NCI-H82 (cell line): ENCODE measurements at places on chromosomes 13 and 19.
A peak's percentile ranks its signal among the peaks of the same experiment; 100 is the strongest.

DNA sequence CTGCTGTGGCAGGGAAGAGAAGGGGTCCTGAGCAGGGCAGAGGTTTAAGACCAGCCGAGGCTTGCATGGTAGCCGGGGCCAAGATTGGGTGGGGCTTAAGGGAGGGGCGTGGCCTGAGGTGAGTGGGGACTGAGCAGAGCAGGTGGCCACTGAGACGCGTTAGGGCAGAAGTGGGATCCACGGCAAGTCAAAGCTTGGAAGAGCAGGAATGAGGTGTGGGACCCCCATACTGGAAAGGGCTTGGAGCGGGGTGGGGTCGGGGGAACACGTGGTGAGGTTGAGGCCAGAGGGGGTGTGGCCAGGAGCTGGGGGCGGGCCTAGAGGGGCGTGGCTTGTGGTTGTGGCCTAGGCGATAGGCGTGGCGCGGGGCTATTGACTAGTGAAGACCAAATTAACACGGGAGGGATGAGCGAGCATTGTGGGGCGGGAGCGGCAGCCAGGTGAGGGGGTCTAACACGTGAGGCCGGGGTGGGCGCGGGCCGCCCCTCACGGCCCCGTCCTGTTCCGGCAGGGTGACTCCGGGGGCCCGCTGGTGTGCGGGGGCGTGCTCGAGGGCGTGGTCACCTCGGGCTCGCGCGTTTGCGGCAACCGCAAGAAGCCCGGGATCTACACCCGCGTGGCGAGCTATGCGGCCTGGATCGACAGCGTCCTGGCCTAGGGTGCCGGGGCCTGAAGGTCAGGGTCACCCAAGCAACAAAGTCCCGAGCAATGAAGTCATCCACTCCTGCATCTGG is 3.3 kb downstream of the CFD start:
- peak; percentile 74 for DNase-seq

DNA sequence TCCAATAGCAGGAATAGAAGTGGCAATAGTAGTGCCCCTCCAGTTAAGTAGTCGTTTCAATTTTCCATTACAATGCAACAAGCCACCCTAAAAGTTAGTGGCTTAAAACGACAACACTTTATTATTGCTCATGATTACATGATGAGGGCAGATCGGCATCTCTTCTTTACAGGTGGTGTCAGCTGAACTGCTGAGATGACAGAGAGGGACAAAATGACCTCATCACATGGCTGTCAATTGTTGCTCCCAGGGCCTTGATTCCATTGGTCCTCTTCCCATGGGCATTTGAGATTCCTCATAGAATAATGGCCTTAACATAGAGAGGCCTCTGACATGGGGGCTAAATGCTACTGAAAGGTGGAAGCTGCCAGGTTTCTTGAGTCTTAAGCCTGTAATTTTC is 679.8 kb upstream of the KLHL1 start:
- DNase-seq: no peak

GRCh38 chr13:45728759-45729158 is 26.6 kb downstream of the CBY2 start:
- peak; percentile 54 for DNase-seq

GRCh38 chr13:28618230-28618994 is 40.5 kb upstream of the POMP start:
- no peak for DNase-seq

DNA sequence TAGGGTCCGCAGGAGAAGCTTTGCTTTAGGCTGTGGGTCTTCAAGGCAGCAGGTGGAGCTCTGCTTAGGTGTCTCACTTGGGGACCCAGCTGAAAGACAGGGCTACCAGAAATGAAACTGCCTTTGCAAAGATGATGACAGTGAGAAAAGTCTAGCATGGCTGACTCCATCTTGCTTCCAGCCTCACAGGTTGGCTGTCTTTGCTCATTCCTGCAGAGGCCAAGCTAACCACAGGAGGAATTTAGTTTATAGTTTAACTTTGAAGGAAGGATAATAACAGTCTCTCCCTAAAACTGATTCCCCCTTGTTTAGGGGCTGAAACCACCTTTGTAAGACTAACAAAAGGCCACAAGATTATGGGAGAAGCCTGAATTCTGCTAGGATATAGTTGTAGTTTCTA is 252.4 kb downstream of the UQCRFS1 start:
- DNase-seq: no peak

DNA sequence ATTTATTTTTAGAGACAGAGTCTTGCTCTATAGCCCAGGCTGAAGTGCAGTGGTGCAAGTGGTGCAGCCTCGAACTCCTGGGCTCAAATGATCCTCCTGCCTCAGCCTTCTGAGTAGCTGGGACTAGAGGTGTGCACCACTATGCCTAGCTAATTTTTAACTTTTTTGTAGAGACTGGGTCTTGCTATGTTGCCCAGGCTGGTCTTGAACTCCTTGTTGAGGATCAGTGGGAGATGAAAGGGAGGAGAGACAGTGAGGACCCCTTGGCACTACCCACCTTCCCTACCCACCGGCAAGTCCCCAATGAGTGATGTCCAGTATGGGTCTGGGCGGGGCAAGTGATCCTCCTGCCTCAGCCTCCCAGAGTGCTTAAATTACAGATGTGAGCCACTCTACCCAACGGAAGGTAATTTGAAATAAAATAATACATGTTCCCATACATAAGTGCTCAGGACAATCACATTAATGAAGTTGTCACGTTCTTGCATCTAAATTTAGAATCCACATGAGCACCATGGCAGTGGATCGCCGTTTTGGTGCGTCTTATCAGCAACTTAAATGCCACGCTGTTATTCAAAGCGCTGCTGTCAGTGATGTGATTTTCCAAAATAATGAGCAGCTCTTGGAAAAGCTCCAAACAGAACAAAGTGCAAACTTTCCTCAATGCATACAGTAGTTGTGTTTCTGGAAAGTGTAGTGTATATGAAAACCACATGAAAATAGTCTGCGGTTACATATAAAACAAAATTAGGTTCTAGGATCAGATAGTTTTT is 5.9 kb upstream of the ARL11 start:
- DNase-seq: no peak

- peak; percentile 9 for DNase-seq
Measured at GRCh38 chr13:34419755-34420154, 522.3 kb upstream of the NBEA start.

DNA sequence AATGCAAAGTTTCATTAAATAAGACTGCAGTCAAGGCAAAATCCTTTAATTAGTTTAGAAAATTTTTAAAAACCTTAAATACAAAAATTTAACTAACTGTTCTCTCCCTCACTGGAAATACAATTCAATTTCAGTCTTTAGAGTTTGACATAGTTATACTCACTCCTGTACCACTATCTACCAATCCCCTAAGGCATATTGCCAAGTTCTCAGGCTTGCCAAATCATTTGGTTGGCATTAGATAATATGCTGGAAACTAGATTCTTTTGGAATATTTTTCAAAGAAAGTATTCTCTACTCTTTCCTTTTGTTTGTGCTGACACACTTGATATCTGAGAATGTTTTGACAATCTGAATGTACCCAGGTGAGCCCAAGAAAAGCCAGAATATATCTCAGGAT is 77.2 kb downstream of the TSC22D1 start:
- DNase-seq: no peak

DNA sequence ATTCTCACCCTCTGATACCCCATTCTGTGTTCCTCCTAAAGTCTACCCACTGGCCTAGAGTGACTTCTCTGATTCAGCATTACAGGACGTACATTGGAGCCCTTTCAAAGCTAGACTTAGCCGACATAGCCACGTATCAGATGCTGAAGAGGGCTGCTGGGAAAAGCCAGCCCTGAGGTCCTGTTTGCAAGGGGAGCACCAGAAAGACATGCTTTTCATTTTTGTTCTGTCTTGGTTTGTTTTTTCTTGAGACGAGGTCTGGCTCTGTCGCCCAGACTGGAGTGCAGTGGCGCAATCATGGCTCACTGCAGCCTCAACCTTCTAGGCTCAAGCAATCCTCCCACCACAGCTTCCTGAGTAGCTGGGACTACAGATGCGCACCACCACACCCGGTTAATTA is 6.3 kb upstream of the ZSWIM4 start:
- DNase-seq: no peak

GRCh38 chr13:71967990-71968389 is 101.0 kb upstream of the DACH1 start:
- DNase-seq: no peak

GRCh38 chr13:76425935-76426334 is 460.3 kb downstream of the KCTD12 start:
- DNase-seq: peak; percentile 89

DNA sequence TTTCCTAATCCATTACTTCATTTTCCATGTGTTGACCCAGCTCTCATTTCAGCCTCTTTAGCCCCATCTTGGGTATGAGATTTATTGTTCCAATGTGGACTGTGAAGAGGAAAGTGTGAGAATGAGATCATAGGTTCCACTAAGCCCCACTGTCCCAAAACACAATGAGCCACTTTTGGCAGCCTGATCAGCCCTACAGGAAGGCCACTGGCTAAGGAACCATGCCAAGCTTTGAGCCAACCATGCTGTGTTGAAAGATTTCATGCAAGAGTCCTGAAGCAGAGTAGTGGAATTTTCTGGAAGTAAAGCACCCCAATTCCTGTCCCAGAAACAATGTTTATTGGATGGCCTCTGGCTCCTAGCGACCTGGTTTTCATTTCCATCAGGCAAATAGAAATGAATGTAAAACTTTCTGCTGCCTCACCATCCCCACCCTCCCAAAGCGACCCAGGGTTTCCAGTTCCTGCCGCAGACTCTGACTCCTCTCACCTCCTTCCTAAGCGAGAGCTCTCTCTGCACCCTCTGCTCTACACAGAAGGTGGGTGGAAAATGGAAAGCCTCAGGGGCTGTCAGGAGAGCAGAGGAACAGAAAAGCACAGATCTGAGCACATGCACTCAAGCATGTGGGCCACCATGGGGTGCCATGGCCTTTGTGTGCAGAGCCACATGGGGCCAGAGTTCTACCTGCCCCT is 73.1 kb downstream of the KCTD12 start:
- DNase-seq: no peak

- DNase-seq: no peak
Measured at GRCh38 chr13:22800526-22801401, 380.0 kb upstream of the SGCG start.

- no peak for DNase-seq
Measured at GRCh38 chr13:40438022-40438680, 228.3 kb downstream of the FOXO1 start.

DNA sequence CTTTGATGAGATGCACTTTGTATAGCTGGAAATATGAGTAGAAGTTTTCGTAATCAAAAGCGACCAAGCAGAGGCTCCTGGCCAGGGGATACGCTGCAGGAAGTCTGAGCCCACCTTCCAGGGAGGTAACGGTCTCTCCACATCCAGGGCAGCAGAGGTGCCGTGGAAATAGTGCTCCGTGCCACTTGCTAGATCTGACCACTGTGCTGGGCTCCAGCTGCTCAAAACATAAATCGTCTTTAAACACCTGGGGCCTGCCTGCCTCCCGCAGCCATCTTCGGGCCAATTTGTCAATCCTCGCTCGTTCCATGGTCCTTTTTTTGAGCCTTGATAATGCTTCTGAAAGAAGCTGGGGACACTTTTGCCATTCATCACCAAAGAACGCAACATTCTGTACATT is 445.0 kb downstream of the ZNF536 start:
- DNase-seq: no peak

GRCh38 chr13:110560601-110561343 is 750 bp downstream of the RAB20 start:
- peak; percentile 26 for DNase-seq

DNA sequence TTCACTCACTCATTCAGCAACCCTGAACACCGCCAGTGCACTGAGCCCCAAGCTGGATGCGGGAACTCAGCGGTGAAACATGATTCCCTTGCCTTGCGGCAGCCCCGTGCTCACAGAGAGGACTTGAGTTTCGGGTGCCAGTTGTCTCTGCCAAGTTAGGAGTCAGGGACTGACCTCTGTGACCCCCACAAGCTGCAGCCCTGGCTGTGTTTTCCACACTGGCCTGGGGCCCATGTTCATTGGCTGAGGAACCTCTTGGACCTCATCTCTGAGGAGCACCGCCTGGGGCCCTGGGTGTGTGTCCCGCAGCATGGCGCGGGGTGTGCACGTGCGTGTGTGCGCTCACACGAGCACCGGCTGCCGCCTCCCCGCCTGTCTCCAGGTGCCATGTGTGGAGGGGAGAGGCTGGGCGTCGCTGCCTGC is 31.0 kb downstream of the CAPN12 start:
- DNase-seq: no peak

DNA sequence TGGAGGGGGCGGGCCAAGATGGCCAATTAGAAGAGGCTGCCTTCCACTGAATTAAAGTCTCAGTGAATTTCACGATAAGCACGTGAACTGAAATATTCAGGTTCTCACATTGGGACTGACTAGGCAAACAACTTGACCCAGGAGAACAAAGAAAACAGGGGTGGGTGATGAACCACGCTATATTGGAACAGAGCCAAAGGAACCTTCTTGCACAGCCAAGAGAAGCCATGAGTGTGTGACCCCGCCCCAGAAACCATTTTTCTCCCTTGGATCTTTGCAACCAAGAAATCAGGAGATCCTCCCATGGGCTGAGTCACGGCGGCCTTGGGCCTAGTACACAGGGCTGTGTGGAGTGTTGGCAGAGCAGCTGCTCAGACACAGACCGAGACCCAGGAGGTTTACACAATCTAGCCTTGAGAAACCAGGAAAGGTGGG is 36.8 kb downstream of the ERICH4 start:
- DNase-seq: peak; percentile 19

DNA sequence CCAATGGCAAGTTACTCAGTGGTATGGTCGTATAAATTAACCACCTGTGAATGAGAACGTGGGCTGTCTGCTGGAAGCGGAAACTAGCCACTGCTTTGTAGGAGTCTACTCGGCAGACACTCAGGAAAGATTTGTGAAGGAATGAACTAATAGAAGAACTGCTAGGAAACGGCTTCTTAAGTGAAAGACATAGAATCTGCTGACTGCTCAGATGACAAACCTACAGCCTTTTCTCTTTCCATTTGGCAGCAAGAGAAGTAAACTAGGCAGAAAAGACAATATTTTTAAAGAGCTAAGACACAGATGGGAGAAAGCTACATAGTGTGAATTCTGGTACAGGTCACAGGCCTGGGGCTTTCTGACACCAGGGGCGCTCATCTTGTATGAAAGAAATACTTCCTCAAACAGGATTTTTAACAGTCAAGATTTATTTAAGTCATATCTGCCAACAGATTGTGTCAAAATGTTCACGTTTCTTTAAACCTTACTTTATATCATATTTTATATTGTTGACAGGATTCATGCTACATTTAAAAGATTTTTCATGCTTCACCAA is 78.4 kb downstream of the MIPEP start:
- DNase-seq: no peak

DNA sequence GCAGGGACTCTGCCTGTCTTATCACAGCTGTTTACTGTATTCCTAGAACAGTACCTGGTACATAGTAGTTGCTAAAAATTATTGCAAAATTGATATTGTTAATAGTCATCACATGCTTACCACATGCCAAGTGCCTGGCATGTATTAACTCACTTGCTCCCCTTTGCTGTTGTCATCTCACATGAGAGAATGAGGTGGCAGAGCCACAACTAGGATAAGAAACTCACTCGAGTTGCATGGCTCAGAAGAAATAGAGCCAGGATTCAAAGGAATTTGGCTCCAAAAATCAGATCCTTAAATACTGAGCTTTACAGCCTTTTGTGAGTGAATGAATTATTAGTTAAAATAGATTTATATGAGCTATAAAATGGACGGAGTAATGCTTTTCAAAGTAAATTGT is 42.6 kb downstream of the B3GLCT start:
- DNase-seq: no peak
